ENCODE measurements at places on chromosomes 4 and X. TPM values are rescaled to one million over a fixed set of nuclear protein-coding genes. Genes with fewer than 3 reads are reported as not detected.

CT47B1 gene
- not detected for polyA plus RNA-seq

ART3 gene
- polyA plus RNA-seq = 36.1 TPM

GRIA2 gene
- polyA plus RNA-seq = 4.3 TPM

FRMPD3 gene
- 0.13 TPM for polyA plus RNA-seq

ACSL4 gene
- polyA plus RNA-seq = 22.1 TPM

TMSB15C gene
- 5.0 TPM for polyA plus RNA-seq

TMSB15A gene
- polyA plus RNA-seq = 9.6 TPM

NXF2B gene
- not detected for polyA plus RNA-seq

CXXC4 gene
- polyA plus RNA-seq = 2.6 TPM

Data from hindlimb muscle (tissue), 1 donor.